ENCODE measurements at places on chromosomes 3 and 15. TPM values are rescaled to one million over a fixed set of nuclear protein-coding genes. Genes with fewer than 3 reads are reported as not detected.
A peak's percentile ranks its signal among the peaks of the same experiment; 100 is the strongest.

- DNase-seq: no peak
Measured at GRCh38 chr3:190531406-190531805, 17.5 kb downstream of the IL1RAP start.

DNA sequence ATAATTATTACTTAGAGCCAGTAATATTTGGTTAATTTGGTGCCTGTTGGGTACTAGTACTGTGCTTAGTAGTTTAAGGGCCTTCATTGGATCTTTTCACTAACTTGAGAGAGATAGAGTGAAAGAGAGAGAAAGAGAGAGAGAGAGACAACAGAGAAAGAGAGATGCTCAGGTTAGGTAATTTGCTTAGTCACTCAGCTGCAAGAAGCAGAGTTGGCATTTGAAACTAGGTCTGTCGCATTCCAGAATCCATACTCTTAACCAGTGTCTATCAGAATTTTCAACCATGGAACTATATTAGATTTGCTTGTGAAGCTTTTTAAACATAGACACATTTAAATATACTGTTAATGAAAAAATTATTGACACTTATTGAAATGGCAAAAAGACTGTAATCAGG, 31.1 kb upstream of the NUDT16 start:
- peak; percentile 58 for DNase-seq

Gene C3orf33
- total RNA-seq: 3.6 TPM

- no peak for DNase-seq
Measured at GRCh38 chr3:78792733-78793132, 975.1 kb downstream of the ROBO1 start.

GRCh38 chr3:43365601-43366305, 79.4 kb downstream of the SNRK start:
- no peak for DNase-seq

DNA sequence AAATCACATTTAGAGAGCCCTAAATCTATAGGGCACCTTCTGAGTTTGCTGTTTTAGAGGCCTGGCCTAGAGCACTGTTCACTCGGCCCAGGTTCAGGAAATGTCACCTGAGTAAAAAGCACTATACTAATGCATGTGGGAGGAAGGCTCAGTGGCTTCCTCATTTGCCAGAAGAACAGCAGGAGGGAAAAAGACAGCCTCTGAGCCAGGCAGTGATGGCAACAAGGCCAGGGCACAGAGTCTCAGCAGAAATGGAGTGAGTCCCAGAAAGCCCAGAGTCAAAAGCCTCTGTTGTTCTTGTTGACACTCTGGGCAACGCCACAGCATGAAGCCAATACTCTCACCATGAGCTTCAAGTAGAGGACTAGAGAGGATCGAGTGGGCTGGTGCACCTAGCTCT, 25.9 kb downstream of the LTF start:
- no peak for DNase-seq

Gene PLCB2
- total RNA-seq: under 0.01 TPM

Gene PIK3CB
- 17.0 TPM for total RNA-seq

DNA sequence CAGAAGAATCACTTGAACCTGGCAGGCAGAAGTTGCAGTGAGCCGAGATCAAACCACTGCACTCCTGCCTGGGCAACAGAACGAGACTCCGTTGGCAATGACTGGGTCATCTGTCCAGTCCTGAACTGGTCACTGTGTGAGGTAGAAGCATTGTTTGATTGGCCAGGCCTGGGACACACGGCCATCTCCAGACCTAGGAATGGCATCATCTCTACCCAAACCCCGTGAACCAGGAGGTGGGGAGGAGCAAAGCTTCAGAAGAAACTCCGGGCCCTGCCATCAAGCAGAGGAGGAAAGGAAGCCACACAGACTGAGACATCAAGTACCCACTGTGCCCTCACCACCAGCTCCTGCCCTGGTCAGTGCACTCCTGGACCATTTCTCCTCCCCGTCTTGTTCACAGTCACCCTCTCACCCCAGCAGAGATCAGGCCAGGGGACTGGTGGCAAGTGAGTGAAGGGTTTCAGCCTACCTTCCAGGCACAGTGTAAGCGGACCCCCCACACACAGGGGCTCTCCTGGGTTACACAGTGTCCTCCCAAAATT, 31.6 kb downstream of the GOLGA6L2 start:
- no peak for DNase-seq

DNA sequence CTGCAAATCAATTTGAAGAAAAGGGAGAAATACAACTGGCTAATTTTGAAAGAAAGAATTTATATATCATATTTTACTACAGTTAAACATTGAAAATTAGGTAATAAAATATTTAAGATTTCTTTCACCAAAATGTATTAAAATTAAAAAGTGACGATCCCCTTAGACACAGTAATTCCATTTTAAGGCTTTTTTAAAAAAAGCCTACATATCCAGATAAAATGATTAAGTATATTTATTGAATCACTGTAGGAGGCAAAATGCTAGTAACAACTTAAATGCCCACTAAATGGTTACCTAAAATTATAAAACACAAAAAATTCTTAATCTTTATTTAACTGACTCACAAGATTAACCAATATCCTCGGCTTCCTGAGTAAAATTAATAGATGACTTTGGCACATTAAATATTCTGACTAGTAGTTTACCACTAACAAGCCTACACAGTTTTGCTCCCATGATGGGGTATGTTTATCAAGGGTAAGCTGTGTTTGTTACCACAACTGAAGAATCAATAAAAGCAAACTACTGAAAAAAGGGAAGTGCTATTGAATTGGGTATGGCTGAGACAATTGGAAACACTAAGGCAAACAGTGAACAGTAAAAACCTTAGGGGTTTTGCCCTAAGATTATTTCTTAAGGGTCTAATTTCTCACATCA, 28.4 kb downstream of the ANKRD28 start:
- no peak for DNase-seq

Gene SOX14
- total RNA-seq: not detected

- no peak for DNase-seq
Measured at GRCh38 chr3:112734171-112734570, 93.2 kb upstream of the CCDC80 start.

GRCh38 chr3:480070-480469, 283.5 kb downstream of the CHL1 start:
- no peak for DNase-seq

GRCh38 chr15:68730471-68730919, 90.2 kb downstream of the ANP32A start:
- peak; percentile 57 for DNase-seq

DNA sequence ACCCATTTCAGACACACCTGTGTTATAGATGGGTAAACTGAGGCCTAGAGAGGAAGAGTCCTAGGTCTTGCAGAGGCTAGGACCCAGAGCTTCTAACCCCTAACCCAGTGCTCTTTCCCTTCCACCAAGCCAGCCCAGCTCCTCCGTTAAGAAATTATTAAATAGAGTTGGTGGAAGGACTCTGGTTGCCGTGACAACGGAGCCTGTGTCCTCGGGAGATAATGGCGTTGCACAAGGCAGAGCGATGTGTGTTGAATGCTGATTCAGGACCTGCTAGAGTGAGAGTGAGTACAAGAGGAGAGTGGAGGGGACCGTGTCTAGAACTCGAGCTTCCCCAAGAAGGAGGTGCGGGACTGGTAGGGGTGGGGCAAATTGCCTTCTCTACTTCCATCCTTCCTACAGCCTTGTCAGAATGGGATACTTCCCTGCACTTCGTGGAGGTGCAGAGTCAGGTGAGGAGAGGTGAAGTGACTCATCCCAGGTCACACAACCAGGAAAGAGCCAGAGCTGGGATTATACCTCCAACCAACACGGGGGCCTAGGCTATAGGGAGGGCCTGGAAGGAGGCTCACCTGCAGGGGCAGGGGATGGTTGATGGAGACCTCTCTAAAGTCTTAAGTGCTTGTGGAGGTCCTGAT, 8.6 kb downstream of the SLC6A1 start:
- DNase-seq: no peak

DNA sequence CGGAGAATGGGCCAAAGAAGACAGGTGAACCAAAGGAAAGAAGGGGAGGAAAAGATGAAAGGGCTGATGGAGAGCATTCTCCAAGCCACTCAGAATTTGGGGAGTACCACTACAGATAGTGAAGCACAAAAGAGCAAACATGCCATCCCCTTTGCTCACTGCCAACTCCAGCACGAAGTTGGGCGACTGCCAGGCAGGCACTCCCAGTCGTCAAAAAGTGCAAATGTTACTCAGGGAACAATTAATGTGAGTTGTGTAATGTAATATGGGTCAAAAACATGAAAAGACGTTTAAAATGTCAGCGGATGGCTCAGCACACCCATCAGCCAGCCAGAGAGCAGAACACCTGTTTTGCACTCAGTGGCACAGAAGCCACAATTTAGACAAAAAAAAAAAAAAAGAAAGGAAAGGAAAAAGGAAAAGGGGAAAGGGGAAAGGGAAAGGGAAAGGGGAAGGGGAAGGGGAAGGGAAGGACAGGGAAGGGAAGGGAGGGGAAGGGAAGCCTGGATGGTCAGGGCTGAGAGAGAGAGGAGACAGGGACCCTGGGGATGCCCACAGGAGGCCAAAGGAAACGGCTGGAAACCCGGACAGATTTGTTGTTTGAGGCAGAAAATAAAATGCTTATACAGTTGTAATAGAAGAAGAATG, 82.7 kb downstream of the COL8A1 start:
- DNase-seq: peak; percentile 59

Gene CYP1A2
- not detected for total RNA-seq

GRCh38 chr3:153970047-153970446, 151.1 kb upstream of the ARHGEF26 start:
- DNase-seq: no peak

Gene C3orf18
- total RNA-seq: 25.8 TPM

Gene SCAMP2
- 15.5 TPM for total RNA-seq

GRCh38 chr15:87374339-87374738, 882.2 kb downstream of the NTRK3 start:
- DNase-seq: no peak

- peak; percentile 76 for DNase-seq
Measured at GRCh38 chr3:87426918-87427317, 150.5 kb upstream of the POU1F1 start.

DNA sequence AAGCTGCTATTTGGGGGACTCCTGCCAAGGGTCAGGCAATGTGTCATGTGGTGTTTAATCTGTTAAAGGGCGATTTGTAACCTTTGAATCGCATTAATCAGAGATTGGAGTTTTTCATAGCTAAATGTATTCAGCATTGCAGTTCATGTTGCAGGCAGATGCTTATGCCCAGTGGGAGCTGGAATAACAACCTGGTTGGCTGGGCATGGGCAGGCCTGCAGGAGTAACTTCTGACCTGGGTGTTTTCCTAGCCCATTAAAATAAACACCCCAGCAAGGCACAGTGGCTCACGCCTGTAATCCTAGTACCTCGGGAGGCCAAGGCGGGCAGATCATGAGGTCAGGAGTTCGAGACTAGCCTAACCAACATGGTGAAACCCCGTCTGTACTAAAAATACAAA, 268.7 kb downstream of the BBX start:
- no peak for DNase-seq

DNA sequence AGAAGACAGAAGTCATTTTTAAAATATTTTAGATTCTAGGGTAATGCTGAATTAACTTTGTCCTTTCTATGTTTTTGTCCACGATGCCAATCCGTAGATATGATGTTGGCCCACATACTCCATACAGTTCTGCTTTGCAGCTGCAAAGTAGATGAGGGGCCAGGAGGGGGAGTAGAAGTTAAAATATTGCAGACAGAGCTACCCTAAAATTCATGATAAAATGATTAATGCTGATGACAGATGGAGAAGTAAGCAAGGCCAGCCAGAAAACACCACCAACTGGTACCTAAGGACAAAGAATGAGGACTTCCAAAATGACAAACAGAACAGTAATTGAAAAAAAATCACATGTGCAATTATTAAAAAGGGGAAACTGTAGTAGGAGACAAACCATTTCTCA, 756.6 kb upstream of the ARPP21 start:
- DNase-seq: no peak

GRCh38 chr3:39277893-39278615, 1.8 kb downstream of the CX3CR1 start:
- no peak for DNase-seq

Gene WNT7A
- total RNA-seq: not detected

DNA sequence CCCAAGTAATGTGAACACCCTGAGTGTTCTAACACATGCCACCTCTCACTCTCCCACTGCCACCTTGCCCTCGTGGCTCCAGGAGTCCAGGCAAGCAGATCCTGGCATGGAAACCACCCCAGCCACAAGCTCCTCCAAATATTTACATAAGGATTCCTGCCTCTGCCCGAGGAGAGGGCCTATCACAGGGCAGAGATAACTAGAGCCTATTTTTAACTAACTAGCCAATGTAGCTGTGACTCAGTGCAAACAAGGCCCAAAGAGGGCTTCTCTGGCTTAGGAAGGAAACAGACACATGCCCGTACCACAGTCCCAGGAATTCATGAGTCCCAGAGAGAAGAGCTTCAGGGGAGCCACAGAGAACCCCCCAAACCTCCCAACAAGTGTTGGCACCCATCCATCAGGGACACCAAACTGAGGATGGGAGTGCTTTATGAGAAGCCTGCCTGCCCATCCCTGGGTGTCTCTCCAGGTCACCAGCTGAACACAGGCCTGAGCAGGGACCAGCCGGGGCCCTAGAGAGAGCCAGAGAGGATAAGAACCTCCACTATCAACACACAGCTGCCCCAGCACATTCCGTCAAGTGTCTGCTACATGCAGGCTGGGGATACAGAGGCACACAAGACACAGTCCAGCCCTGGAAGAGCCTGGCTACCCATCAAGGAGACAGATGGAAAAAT, 9.2 kb downstream of the FYCO1 start:
- peak; percentile 67 for DNase-seq

Measured in fibroblast of lung (primary cell).